ENCODE measurements at places on chromosomes 13 and 19.

GRCh38 chr19:18100710-18101109 lies 3.1 kb downstream of the MAST3 start:
- ATAC-seq: no peak

GRCh38 chr19:7920519-7921301 lies 572 bp downstream of the SNAPC2 start:
- ATAC-seq: peak; percentile 61

- ATAC-seq: no peak
Measured at GRCh38 chr19:5697022-5697889, 7.2 kb downstream of the RPL36 start.

- no peak for ATAC-seq
Measured at GRCh38 chr13:43360892-43361610, 337.7 kb downstream of the DNAJC15 start.

DNA sequence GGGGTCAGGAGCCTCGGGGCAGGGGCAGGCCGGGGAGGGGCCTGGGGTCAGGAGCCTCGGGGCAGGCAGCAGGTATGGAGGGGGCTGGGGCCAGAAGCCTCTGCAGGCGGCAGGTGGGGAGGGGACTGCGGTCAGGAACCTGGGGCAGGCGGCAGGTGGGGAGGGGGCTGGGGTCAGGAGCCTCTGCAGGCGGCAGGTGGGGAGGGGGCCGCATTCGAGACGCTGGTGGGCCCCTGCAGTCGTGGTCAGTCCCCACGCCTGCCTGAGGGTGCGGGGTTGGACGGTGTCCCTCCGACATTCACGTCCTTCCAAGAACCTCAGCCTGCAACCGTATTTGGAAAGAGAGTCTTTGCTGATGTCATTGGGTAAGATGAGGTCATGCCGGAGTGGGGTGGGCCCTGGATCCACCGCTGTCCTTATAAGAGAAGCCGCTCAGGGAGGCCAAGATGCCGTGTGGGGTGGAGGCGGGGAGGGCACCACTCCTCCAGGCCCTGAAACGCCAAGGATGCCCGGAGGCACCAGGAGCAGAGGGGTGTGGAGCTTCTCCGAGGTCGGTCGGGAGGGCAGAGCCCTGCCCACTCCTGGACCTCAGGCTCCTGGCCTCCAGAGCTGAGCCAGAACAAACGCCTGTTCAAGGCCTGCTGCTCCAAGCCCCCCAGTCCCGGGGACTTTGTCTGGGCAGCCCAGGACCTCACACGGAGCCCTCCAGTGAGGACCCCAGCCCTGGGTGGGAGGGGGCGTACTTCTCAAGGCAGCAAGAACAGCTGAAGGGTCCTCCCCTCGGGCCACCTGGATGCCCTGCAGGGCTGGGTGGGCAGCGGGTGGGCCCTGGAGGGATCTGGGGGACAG lies 30.1 kb downstream of the PIP5K1C start:
- ATAC-seq: no peak

DNA sequence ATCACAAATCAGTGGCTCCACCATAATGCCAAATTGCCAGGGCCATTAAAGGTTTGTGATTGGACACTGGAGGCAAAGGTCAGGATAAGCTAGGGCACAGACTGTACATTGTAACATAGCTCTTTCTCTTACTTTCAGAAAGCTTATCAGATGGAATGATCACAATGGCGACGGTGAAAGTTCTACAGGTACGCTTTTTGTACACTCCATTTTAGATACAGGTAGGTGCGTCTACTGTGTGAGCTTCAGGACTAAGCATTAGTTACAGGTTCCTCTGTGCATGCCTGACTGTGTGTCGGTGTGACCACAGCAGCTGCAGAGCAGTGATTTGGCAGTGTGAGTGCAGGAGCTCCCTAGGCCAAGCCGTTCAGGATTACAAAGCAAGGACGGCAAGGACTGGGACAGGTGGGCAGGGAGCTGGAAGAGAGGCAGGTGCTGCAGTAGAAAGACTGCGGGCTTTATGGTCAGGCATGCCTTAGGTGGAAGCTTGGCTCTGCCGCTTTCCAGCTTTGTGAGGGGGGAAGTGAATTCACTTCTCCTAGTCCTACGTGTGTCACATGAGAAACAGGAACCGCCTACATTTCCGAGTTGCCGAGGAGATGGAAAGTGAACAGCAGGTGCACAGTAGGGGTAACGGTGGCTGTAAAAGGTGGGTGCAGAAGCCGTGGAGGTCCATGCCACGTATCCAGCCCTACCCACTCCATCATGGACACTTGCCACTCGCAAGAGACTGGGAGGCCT lies 49.6 kb downstream of the MRPL57 start:
- no peak for ATAC-seq

GRCh38 chr13:99063952-99064351 lies 86.1 kb upstream of the DOCK9 start:
- ATAC-seq: peak; percentile 70

DNA sequence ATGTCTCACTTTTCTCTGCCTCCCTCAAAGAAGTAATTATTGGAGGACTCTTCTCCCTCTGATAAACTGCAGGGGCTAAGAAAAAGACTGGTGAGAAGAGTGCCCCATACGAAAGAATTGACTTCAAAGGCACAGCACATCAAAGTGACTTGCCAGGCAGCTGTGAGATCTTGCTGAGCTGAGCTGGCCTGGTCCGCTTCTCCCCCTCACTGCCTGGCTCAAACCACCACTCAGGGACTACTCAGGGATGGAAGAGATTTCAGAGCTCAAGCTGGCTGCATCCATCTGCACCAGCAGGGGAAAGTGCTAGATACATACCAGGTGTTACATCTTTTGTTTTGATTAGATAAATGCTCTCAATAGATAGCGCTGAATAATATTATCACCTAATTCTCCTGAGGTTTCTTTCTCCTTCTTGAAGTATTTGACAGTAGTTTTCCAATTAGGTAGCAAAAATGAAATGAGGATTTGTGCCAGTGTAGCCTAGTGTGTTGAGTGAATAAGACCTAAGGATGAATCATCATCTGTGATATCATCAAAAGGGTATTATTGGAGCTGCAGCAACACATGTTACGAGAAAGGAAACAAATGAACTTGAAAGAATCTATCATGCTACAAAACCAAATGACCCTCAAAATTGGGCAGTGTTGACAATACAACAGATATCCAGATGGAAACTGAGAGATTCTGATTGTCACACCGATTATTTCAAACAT lies 379.8 kb downstream of the TBC1D4 start:
- ATAC-seq: no peak

GRCh38 chr19:13613447-13613846 lies 107.2 kb upstream of the CACNA1A start:
- ATAC-seq: no peak

DNA sequence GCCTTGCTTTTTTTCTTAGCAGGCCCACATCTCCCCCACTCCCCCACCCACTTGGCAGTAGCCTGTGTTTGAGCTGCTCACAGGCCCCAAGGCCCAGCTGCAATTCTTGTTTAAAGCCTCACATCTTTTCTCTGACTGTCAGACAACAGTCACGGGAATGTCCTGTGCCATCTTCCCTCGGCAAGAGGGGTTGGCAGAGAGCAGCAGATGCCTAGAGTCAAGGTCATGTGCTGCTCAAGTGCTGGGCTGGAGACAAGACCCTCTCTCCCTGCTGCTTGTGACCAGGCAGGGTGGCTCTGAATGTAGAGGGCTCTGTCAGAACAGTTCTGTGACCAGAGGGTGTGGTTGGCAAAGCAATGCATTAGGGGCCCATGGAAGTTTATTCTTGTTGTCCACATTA lies 47.4 kb downstream of the BBC3 start:
- no peak for ATAC-seq

- ATAC-seq: no peak
Measured at GRCh38 chr19:419721-420515, 11.0 kb upstream of the C2CD4C start.

Measured in activated T-helper 17 cell treated with anti-CD3 and anti-CD28 coated beads, Interleukin-2, amount 50 U/mL, for 72 hours (primary cell).